ENCODE measurements at places on chromosomes 5 and 9. TPM values are rescaled to one million over a fixed set of nuclear protein-coding genes. Genes with fewer than 3 reads are reported as not detected.

The ARL14EPL gene
- total RNA-seq: not detected

The DBH gene
- not detected for total RNA-seq

The PKD2L2 gene
- 0.44 TPM for total RNA-seq

The TRAF1 gene
- 2.0 TPM for total RNA-seq

The COL5A1 gene
- 3.9 TPM for total RNA-seq

The GPX8 gene
- 3.1 TPM for total RNA-seq

The ADAMTSL2 gene
- 4.0 TPM for total RNA-seq
